Activated naive CD4-positive, alpha-beta T cell treated with anti-CD3 and anti-CD28 coated beads, Interleukin-2, amount 10 ng/mL, durations not matched to agents 7 days and 5 days (primary cell): ENCODE measurements at places on chromosomes 3 and 15.
A peak's percentile ranks its signal among the peaks of the same experiment; 100 is the strongest.

GRCh38 chr15:71543413-71543812 lies 266.9 kb upstream of the NR2E3 start:
- H3K4me1 ChIP-seq: no peaks in the 10 kb centered on the region
- no peak overlapping the region for H3K27ac ChIP-seq

- H3K27ac ChIP-seq: no peak overlapping the region
- H3K36me3 ChIP-seq: no peaks in the 10 kb centered on the region
- no peak overlapping the region for H3K4me3 ChIP-seq
These were observed 103.2 kb upstream of the SLCO2A1 start for GRCh38 chr3:134132961-134133360.

DNA sequence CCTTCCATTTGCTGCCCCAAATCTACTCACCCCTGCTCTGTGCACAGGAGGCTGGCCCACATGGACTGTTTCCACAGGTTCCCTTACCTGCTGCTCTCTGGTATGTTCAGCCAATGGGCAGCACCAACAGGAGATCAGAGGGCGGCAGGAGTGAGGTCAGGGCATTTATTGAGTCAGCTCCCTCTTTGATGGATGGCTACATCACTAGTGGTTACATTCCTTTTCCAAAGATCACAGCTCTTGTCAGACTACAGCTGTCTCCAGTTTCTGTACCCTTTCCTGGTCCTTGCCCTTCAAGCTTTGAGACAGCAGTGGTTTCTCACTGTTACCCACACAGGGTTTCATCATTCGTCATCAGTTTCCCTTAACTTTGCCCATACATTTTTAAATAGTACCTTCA lies 325.1 kb downstream of the SUCLG2 start:
- H3K4me3 ChIP-seq: no peak overlapping the region
- H3K27me3 ChIP-seq: no peaks in the 10 kb centered on the region
- no peaks in the 10 kb centered on the region for H3K36me3 ChIP-seq
- no peak overlapping the region for H3K27ac ChIP-seq

DNA sequence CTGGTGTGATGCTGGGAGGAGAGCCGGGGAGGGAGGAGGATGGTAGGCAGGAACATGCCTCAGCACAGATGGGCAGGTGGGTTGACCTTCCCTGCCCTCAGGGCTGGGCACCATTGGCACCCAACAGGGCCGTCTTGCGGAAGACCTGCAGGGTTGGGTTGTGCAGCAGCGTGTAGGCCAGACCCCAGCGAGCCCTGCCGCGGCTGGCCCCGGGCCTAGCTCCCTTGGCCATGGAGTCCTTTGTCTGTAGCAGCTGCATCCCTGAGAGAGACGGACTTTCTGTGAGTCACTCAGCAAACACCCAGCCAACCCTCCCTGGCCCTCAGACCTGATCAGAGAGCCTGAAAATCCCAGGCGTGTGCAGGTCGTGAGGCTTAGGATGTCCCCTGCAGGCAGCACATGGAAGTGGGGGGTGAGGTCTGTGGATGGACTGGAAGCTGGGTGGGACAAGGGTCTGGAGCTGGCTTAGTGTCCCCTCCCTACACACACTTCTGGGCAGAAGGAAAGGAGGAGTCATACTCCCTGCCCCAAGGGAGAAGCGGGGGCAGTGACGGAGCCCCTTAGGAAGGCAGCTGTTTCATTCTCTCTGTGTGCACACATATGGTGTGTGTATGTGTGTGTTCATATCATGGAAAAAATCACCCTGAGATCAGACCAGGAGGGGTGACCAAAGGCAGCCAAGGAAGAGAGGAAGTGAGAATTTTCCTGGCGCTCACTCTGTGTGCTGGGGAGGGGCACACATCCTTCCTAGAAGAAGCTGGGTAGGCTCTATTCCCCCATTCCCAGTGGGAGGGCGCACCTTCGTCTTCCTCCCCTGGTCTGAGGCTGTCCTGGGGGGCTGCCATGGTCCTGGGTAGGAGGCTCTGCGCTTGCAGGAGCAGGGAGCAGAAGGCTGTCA lies 6.7 kb downstream of the ISLR start:
- H3K4me3 ChIP-seq: no peak overlapping the region
- H3K4me1 ChIP-seq: no peaks in the 10 kb centered on the region
- DNase-seq: no peak
- no peaks in the 10 kb centered on the region for H3K36me3 ChIP-seq

- no peak for DNase-seq
- H3K36me3 ChIP-seq: no peaks in the 10 kb centered on the region
These were observed 148.5 kb upstream of the CTDSPL start for GRCh38 chr3:37712918-37713817.

GRCh38 chr15:90300988-90301706 lies 35.7 kb downstream of the NGRN start:
- peaks cover 21% of the 10 kb centered on the region for H3K4me1 ChIP-seq
- H3K4me3 ChIP-seq: no peak overlapping the region
- H3K27me3 ChIP-seq: peaks cover 16% of the 10 kb centered on the region
- DNase-seq: peak; percentile 72

GRCh38 chr15:41885321-41885720 lies 8.5 kb downstream of the SPTBN5 start:
- no peak overlapping the region for H3K4me3 ChIP-seq
- DNase-seq: no peak
- H3K4me1 ChIP-seq: peaks cover 30% of the 10 kb centered on the region

DNA sequence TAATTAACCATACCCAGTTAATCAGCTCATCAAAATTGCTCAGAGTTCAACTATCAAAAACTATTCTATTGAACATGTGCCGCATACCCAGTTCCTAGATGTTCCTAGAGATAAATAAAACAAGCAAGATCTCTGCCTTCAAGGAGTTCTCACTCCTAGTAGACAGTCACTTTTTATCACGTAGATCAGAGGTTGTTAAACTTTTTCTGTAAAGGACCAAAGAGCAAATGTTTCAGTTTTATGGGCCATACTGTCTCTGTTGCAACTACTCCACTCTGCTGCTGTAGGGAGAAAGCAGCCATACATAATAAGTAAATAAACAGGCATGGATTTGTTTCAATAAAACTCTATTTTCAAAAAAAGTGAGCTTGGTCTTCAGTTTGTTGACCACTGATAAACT lies 7.9 kb downstream of the FBN1 start:
- H3K4me3 ChIP-seq: no peak overlapping the region
- no peaks in the 10 kb centered on the region for H3K4me1 ChIP-seq
- peaks cover 9% of the 10 kb centered on the region for H3K27me3 ChIP-seq
- no peak for DNase-seq
- H3K36me3 ChIP-seq: no peaks in the 10 kb centered on the region

- DNase-seq: peak; percentile 79
- peak overlapping the region; percentile 52 for H3K4me3 ChIP-seq
- peaks cover 98% of the 10 kb centered on the region for H3K4me1 ChIP-seq
- peak overlapping the region; percentile 86 for H3K27ac ChIP-seq
- H3K27me3 ChIP-seq: no peaks in the 10 kb centered on the region
- H3K36me3 ChIP-seq: peaks cover 64% of the 10 kb centered on the region
These were observed 10.4 kb downstream of the TEX264 start for GRCh38 chr3:51681453-51681852.

GRCh38 chr15:100924436-100924835 lies 5.3 kb downstream of the LRRK1 start:
- H3K27me3 ChIP-seq: peaks cover 46% of the 10 kb centered on the region
- DNase-seq: no peak
- H3K4me1 ChIP-seq: peaks cover 17% of the 10 kb centered on the region
- no peak overlapping the region for H3K4me3 ChIP-seq

DNA sequence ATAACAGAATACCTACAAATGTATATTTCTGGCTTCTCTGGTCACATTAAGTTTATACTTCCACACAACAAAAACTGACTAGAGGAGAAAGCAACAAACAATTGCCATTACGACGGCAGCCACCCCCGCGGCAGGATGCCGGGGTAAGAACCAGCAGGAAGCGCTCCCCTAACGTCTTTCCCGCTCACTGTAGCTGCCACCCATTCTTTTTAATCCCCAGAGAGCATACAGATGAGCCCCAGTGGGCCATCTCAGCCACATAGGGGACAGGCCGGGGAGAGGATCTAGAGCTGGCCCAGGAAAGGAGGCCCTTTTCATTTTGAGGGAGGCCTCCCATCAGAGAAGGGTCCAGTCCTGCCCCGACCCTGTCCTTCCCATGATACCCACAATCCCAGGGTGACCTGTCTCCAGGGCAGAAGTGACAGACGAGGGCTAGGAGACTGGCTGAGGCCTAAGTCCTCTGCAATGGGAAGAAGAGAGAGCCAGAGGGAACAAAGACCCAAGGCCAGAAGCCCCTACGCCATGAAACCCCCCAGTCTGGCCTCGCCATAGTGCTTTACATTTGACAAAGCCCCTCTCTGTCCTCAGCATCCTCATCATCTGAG lies 3.6 kb upstream of the CALML4 start:
- H3K27ac ChIP-seq: peak overlapping the region; percentile 85
- H3K4me3 ChIP-seq: peak overlapping the region; percentile 44
- peaks cover 51% of the 10 kb centered on the region for H3K4me1 ChIP-seq
- DNase-seq: peak; percentile 45
- H3K27me3 ChIP-seq: no peaks in the 10 kb centered on the region

DNA sequence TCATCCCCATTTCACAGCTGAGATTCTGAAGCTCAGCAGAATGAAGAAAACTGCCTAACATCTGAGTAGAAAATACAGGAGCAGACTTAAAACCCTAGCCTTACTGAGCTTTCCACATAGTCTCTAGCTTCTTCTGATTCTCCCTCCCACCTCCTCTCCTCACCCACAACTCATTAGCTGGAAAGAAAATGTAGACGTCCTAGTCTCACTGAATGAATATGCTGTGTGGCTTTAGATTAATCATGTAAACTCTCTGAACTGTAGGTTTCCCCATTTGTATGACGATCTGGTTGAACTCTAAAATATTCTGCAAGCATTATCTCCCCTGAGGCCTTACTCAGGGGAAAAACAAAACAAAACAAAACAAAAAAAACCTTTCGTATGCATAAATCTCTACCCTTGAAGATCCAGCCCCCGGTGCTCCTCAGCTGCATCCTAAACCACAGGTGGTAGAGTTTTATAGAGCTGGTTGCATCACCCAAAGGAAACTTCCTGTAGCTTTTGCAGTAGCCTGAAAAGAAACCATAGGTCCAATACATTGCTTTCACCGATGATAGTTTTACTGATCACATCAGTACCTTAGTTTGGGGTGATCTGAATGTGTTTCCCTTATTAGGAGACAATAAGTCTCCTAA lies 40.6 kb downstream of the FOXB1 start:
- H3K27ac ChIP-seq: peak overlapping the region; percentile 80
- H3K4me1 ChIP-seq: peaks cover 20% of the 10 kb centered on the region
- peaks cover 10% of the 10 kb centered on the region for H3K27me3 ChIP-seq

DNA sequence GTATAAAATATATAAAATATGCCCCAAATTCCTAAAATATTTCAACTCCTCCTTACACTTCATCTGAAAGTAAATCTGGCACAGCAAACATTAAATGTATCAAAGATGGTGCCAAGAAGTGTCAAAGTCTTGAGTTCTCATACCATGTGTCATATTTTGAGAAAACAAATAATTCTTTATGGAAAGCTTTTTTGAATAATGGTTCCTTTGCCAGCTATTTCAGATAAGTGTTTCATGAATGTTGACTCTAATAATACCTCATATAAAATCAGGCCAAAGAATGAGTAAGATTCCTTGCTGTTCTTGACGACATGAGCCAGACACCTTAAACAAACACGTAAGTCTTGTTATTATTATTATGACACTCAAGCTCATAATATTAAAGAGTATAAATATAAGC lies 30.3 kb upstream of the ZNF385D start:
- no peaks in the 10 kb centered on the region for H3K36me3 ChIP-seq
- DNase-seq: no peak
- no peaks in the 10 kb centered on the region for H3K4me1 ChIP-seq
- no peaks in the 10 kb centered on the region for H3K27me3 ChIP-seq
